H9 (cell line): ENCODE measurements at places on chromosomes 11 and 22.

- peak; percentile 30 for DNase-seq
Observed at GRCh38 chr22:50015451-50016307, 3.1 kb upstream of the IL17REL start.

DNA sequence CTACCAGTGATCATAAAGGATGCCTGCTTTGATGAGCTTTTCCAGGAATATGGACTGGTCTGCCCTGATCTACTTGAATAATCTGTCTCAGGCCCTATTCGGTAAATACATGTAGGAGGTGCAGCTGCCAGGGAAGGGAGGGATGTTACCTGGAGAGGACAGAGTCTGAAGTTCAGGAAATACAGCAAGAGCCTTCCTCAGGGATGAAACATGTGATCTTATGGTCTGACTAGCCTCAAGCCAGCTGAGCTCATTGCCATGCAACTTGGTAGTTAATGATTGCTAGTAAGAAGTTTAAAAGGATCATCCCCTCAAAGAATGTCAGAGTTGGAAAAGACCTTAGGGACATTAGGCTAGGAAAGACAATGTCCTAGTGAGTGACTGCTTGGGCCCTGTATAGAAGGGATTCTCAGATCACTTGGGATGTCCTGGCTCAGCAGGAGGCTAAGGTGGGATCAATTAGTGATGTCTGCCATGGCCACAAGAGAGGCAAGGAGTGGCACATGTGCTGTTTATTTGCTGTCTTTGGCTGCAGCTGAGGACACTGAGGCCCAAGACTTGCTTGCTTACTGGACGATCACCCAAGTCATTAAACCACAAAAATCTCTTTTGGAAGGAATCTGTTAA, 18.5 kb downstream of the PTPRJ start:
- no peak for DNase-seq

DNA sequence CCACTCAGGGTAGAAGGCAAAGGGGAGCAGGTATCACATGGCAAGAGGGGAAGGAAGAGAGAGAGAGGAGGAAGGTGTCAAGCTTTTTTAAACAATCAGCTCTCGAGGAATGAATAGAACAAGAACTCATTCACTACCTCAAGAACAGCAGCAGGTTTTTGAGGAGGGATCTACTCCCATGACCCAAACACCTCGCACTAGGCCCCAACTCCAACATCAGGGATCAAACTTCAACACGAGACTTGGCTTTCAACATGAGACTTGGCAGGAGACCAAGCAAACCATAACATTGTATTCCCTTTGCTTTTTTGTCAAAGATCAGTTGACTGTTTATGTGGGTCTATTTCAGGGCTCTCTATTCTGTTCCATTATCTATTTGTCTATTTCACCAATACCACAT, 26.9 kb upstream of the APOBEC3A start:
- no peak for DNase-seq

GRCh38 chr11:106121570-106122320, 44.3 kb downstream of the AASDHPPT start:
- no peak for DNase-seq

- no peak for DNase-seq
Observed at GRCh38 chr11:5605849-5606248, 9.4 kb downstream of the TRIM6 start.

- peak; percentile 55 for DNase-seq
Observed at GRCh38 chr22:34972191-34972897, 93.6 kb upstream of the ISX start.
